CD4-positive, alpha-beta T cell treated with Interleukin-1 beta for 1 hour (primary cell): ENCODE measurements at places on chromosomes 2 and 18.

- peak; percentile 6 for DNase-seq
Observed at GRCh38 chr2:138829326-138829919, 49.2 kb upstream of the NXPH2 start.

- no peak for DNase-seq
Observed at GRCh38 chr18:54684784-54685183, 93.7 kb downstream of the DYNAP start.

DNA sequence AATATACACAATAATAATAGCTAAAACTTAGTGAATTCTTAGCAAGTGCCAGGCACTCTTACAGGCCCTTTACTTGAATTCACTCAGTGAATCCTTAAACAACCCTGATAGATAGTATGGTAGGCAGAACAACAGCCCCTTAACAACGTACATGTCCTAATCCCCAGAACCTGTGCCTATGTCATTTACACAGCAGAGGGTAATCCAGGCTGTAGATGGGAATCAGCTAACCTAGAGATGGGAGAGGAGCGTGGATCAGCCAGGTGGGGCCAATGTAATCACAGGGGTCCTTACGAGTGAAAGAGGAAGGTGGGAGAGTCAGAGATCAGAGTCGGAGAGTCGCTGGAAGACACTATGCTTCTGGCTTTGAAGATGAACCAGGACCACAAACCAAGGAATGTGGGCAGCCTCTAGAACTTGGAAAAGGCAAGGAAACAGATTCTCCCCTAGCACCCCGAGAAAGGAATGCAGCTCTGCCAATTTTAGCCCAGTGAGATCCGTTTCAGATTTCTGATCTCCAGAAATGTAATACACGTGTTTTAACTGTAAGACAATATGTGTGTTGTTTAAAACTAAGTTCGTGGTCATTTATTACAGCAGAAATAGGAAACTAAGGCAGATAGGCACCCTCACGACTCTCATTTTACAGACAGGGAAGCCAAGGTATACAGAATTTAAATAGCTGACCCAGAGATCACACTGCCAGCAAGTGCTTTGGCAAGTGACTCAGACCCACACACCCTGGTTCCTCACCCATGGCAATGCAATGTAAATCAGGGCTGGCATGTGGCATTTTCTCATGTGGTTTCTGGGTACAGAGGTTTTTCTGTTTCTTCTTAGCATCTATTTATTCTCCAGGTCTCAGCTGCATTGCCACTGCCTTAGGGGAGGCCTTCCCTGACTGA is 68.9 kb downstream of the DOCK10 start:
- DNase-seq = no peak

GRCh38 chr18:51361130-51361860 is 163.8 kb upstream of the MEX3C start:
- no peak for DNase-seq

- DNase-seq = no peak
Observed at GRCh38 chr18:48886520-48887293, 64.1 kb downstream of the SMAD7 start.

DNA sequence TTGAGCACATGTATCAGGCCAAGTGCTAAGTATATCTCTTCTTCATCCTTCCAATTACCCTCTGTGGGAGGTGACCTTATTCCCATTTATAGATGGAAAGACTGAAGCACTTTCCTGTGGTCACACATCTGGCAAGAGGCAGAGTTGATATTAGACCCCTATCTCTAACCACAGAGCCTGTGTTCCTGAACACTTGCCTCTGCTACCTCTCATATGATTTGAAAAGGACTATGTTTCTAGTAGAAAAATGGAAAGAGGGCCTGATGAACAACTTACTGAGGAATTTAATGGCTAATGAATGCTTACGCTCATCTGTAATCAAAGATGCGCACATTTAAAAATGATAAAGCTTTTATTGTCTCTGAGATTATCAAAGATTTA is 46.2 kb upstream of the DYNC2LI1 start:
- no peak for DNase-seq

GRCh38 chr18:50190236-50190635 is 4.7 kb downstream of the MYO5B start:
- DNase-seq = no peak

DNA sequence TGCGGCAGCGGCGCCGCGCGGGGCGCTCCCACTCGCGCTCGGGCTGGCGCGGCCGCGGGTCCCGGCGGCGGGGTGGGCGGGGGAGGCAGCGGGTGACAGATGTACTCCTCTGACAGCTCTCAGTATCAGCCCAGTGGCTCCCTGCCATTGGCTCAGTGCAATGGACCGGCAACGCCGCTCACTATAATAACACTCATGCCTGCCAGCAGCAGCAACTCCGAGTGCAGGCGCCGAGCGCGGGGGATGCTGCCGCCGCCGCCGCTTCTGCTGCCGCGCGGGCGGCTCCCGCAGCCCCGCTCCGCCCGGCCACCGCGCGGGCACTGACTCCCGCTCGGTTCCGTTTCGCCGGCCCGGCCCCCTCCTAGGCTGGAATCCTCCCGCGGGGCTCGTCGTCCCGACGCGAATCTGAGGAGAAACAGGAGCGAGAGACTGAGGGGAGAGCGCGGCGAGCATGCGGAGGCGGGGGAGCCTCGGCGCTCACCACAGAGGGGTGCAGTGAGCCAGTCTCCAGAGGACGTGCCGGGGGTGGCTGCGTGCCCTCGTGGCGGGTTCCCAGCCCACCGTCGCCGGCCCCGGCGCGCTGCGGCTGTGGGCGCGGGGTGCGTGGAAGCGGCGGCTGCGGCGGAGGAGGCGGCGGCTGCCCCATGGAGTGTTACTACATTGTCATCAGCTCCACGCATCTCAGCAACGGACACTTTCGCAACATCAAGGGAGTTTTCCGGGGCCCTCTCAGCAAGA is at the start of gene ZNF804A:
TSS of gene ZNF804A (plus strand) at position 214 of the 738 bp plus-strand sequence. CDS start at position 645, 431 bp downstream.
- DNase-seq = peak; percentile 15

GRCh38 chr2:152200565-152201465 is 25.3 kb upstream of the STAM2 start:
- no peak for DNase-seq

GRCh38 chr2:28869494-28870145 is 489 bp downstream of the TRMT61B start:
- DNase-seq = no peak
